Anterior cingulate cortex (tissue), 58 donors: ENCODE measurements at places on chromosomes 6 and 20.

DNA sequence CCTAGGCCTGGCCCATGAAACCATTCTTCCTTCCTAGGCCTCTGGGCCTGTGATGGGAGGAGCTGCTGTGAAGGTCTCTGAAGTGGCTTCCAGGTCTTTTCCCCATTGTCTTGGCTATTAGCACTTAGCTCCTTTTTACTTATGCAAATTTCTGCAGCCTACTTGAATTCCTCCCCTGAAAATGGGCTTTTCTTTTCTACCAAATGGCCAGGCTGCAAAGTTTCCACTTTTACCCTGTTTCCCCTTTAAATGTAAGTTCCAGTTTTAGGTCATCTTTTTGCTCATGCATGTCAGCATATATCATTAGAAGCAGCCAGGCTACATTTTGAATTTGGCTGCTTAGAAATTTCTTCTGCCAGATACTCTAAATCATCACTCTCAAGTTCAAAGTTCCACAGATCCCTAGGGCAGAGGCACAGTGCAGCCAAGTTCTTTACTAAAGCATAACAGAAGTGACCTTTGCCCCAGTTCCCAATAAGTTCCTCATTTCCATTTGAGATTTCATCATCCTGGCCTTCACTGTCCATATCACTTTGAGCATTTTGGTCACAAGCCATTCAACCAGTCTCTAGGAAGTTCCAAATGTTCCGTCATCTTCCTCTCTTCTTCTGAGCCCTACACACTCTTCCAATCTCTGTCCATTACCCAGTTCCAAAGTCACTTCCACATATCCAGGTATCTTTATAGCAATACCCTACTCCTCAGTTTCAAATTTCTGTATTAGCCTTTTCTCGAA lies 71.9 kb downstream of the TBC1D7 start:
- DNase-seq: no peak

DNA sequence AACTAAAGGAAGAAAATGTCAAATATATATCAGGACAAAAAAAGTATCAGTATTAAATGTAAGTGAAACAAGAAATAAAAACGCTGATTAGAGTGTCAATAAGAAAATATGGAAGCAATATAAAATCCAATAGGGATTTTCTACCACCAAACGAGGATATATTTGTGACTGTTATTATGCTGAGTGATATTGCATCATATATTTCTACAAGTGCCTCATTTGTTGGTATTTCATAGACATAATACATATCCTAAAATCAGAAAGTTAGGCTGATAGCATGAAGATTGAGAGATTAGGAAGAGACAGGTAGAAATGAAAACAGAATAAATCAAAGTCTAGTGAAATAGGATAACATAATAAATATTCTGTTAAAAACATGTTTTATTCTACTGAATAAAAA lies 429.2 kb upstream of the IRAK1BP1 start:
- DNase-seq: no peak

GRCh38 chr6:145042559-145042958 lies 692.8 kb downstream of the EPM2A start:
- no peak for DNase-seq

GRCh38 chr6:138092686-138093085 lies 14.5 kb downstream of the PERP start:
- no peak for DNase-seq

DNA sequence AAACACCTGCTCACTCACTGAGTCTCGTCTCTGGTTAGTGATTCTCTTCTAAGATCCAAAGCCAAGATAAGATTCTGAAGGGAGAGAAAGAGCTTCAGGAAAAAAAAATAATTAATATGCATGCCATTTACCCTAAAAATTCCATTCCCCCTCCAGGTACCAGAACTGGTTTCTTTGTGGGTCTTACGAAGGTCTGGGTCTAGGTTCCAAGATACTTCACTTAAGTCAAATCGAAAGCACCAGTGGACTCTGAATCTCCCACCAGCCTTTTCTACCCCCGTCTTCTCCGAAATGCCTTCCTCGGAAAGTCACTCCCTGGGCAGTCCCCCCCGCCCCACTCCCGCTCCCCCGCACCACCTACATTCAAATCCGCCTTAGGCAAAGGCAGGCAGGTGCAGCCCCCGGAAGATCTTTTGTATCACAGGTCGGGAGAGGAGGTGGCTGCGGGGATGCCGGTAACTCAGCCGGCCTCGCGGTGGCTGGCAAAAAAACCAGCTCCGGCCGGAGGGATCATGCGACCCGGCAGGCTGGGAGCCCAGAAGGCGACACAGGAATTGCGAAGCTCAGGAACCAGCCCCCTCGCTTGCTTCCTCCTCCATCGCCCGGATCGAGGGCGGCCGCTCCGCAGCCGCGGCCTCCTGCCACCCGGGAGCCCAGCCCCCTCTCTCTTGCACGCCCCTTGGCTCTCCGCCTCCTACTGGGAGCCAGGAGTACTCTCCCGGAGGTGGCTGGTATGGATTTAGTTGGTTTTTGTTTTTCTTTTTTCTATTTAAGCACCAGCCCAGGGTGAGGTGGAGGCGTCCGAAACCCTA lies at the start of gene BCL2L1:
TSS of gene BCL2L1 (minus strand) at position 612 of the 812 bp plus-strand sequence. CDS start 650 bp downstream, outside the sequence.
- DNase-seq: peak; percentile 43

DNA sequence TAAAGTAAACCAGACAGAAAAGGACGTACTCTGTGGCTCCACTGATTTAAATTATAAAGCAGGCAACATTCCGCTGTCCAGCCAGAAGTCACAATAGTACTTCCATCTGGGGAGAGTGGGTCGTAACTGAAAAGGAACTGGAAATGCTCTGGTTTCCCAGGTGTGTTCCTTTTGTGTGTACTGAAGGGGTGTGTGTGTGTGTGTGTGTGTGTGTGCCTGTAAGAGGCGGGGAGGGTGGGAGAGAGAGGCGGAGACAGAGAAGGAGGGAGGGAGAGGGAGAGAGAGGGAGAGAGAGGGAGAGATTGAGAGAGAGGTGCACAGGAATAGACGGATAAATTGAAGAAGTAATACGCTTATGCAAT lies 178.4 kb upstream of the ZNF184 start:
- no peak for DNase-seq

- no peak for DNase-seq
Observed at GRCh38 chr6:86723729-86724128, 213.6 kb upstream of the HTR1E start.

DNA sequence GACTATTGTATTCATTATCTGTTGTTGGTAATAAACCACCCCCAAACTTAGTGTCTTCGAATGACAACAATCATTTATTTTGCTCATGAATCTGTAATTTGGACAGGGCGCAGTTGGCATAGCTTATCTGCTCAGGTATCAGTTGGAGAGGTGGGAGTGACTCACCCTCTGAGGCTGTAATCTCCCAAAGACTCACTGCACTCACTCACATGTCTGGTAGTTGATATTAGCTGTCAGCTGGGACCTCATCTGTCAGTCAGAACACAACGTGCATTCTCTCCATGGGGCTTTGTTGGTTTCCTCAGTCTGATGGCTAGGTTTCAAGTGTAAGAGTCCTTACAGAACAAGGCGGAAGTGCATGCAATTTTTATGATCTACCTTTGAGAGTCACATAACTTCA lies 219.0 kb upstream of the PRND start:
- DNase-seq: no peak

GRCh38 chr20:13430346-13431002 lies 208.3 kb downstream of the TASP1 start:
- DNase-seq: no peak

DNA sequence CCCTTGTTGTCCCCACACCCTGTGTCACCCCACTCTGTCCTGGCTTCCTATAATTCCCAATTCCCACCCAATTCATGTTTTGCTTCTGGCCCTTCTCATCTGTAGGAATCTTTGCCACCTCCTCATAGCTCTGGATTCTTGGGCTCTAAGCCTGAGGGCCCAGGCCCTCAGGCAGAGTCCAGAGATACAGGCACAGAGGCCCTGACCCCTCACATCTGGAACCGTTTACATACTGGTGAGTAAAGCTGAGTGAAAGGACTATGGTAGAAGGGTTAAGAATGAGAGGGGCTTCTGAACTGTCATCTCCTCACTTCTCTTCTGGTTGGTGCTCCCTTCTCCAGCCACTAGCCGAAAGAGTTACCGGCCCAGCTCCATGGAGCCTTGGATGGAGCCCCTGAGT lies 13.6 kb downstream of the PRRC2A start:
- no peak for DNase-seq

- DNase-seq: no peak
Observed at GRCh38 chr6:31585491-31585890, 586 bp upstream of the LST1 start.

DNA sequence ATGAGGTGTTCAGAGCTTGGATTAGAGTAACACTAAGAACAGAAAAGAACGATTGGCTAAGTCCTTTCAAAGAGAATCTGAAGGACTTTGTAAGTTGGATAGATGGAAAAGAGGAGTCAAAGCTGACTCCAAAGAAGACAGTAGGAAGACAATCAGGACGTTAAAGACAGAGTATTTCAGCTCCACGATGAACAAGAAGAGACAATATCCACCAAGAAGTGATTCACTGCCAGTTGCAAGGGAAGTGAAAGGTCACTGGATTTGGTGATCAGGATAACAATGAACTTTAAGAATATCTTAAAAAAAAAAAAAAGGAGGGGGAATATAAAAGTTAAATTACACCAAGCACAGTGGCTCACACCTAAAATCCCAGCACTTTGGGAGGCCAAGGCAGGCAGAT lies 17.9 kb downstream of the REPS1 start:
- DNase-seq: no peak

DNA sequence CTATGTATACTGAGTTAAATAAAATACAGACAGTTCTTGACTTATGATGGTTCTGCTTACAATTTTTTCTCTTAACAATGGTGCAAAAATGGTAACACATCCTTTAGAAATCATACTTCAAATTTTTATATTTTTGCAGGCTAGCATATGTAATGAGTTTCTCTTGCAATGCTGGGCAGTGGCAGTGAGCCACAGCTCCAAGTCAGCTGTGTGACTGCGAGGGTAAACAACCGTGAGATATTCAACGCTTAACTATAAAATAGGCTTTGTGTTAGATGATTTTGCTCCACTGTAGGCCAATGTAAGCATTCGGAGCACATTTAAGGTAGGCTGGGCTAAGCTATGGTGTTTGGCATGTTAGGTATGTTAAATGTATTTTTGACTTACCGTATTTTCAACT lies 136.1 kb downstream of the PLCB4 start:
- no peak for DNase-seq
